Activated CD8-positive, alpha-beta memory T cell treated with anti-CD3 and anti-CD28 coated beads, Interleukin-2, amount 10 ng/mL, durations not matched to agents 7 days and 5 days (primary cell): ENCODE measurements at places on chromosomes 2 and 18. TPM values are rescaled to one million over a fixed set of nuclear protein-coding genes. Genes with fewer than 3 reads are reported as not detected.

The GCG gene
- not detected for total RNA-seq

The SCN7A gene
- total RNA-seq, result not detected

The SAG gene
- 0.09 TPM for total RNA-seq

The PLCD4 gene
- 0.53 TPM for total RNA-seq

The CFC1 gene
- not detected for total RNA-seq

The UNC50 gene
- total RNA-seq, result 26.7 TPM

The DCDC2C gene
- total RNA-seq, result not detected

The ZC3H6 gene
- total RNA-seq, result 12.1 TPM

The FAP gene
- total RNA-seq, result not detected

The LRATD1 gene
- total RNA-seq, result not detected

The GAL3ST2 gene
- total RNA-seq, result not detected

The CCDC68 gene
- total RNA-seq, result not detected

DNA sequence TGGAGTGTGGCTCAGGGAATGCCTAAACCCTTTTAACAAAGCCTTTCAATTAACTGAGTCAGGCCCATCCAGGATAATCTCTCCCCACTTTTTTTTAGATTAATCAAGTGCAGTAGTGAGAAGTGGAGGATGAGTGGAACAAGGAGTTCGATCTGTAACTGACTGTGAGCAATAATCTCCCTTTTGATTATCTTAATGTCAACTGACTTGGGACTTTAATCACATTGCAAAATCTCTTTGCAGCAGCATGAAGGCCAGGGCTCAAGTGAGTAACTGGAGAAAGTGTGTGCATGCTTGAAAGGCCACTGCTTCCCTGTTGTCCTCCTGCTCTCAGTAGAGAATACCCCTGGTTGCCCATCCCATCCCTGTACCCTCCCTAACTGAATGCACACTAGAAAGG is 32.1 kb upstream of the HS6ST1 start:
- peaks cover 19% of the 10 kb centered on the region for H3K27me3 ChIP-seq
- H3K4me3 ChIP-seq, result no peak overlapping the region
- H3K36me3 ChIP-seq, result no peaks in the 10 kb centered on the region
- no peak overlapping the region for H3K27ac ChIP-seq
- no peak for DNase-seq

GRCh38 chr2:234309431-234309830 is 187.4 kb downstream of the ARL4C start:
- DNase-seq, result no peak
- peak overlapping the region; percentile 96 for H3K27ac ChIP-seq
- H3K4me1 ChIP-seq, result peaks cover 69% of the 10 kb centered on the region
- peaks cover 30% of the 10 kb centered on the region for H3K36me3 ChIP-seq
- H3K27me3 ChIP-seq, result no peaks in the 10 kb centered on the region

DNA sequence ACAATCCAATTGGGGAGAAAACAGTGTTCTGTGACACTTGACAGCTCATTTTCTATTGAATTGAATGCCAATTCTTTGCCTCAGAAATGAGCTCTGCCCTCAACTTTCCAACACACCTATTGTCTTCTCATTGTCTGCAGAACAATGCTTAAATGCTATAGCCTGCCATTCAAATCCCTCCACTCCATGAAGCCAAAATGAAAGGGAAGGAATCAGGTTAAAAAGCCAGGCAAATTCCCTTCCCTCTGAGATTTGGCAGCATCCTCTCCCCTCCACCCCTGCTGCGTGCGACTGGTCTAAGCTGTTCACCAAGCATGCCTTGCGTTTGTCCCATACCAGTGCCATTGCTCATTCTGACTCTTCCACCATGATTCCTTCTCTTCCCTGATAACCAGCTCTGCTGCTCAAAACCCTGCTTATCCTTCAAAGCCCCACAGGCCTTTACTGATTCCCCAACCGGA is 32.4 kb upstream of the TMEM131 start:
- peaks cover 7% of the 10 kb centered on the region for H3K27me3 ChIP-seq
- no peak overlapping the region for H3K27ac ChIP-seq
- DNase-seq, result peak; percentile 8
- no peak overlapping the region for H3K4me3 ChIP-seq
- peaks cover 28% of the 10 kb centered on the region for H3K4me1 ChIP-seq

GRCh38 chr2:64359892-64360657 is 93.9 kb upstream of the LGALSL start:
- H3K27me3 ChIP-seq, result peaks cover 43% of the 10 kb centered on the region
- H3K36me3 ChIP-seq, result no peaks in the 10 kb centered on the region
- H3K27ac ChIP-seq, result no peak overlapping the region
- H3K4me1 ChIP-seq, result peaks cover 10% of the 10 kb centered on the region
- no peak overlapping the region for H3K4me3 ChIP-seq

GRCh38 chr18:49544362-49544761 is 17.5 kb upstream of the LIPG start:
- H3K27ac ChIP-seq, result no peak overlapping the region
- H3K27me3 ChIP-seq, result peaks cover 30% of the 10 kb centered on the region
- H3K4me3 ChIP-seq, result no peak overlapping the region
- H3K36me3 ChIP-seq, result no peaks in the 10 kb centered on the region
- DNase-seq, result no peak

GRCh38 chr2:172496160-172496608 is 59.7 kb upstream of the PDK1 start:
- no peaks in the 10 kb centered on the region for H3K27me3 ChIP-seq
- peaks cover 29% of the 10 kb centered on the region for H3K36me3 ChIP-seq
- H3K4me3 ChIP-seq, result no peak overlapping the region
- H3K27ac ChIP-seq, result peak overlapping the region; percentile 61
- H3K4me1 ChIP-seq, result peaks cover 14% of the 10 kb centered on the region

- H3K4me1 ChIP-seq, result no peaks in the 10 kb centered on the region
- no peaks in the 10 kb centered on the region for H3K36me3 ChIP-seq
- H3K27ac ChIP-seq, result no peak overlapping the region
- no peak overlapping the region for H3K4me3 ChIP-seq
- H3K27me3 ChIP-seq, result peaks cover 4% of the 10 kb centered on the region
These were observed 105.7 kb upstream of the RASGRP3 start for GRCh38 chr2:33370636-33371265.

- no peak overlapping the region for H3K27ac ChIP-seq
- H3K27me3 ChIP-seq, result peaks cover 28% of the 10 kb centered on the region
- H3K36me3 ChIP-seq, result no peaks in the 10 kb centered on the region
These were observed 11.7 kb downstream of the CCBE1 start for GRCh38 chr18:59685501-59685900.

DNA sequence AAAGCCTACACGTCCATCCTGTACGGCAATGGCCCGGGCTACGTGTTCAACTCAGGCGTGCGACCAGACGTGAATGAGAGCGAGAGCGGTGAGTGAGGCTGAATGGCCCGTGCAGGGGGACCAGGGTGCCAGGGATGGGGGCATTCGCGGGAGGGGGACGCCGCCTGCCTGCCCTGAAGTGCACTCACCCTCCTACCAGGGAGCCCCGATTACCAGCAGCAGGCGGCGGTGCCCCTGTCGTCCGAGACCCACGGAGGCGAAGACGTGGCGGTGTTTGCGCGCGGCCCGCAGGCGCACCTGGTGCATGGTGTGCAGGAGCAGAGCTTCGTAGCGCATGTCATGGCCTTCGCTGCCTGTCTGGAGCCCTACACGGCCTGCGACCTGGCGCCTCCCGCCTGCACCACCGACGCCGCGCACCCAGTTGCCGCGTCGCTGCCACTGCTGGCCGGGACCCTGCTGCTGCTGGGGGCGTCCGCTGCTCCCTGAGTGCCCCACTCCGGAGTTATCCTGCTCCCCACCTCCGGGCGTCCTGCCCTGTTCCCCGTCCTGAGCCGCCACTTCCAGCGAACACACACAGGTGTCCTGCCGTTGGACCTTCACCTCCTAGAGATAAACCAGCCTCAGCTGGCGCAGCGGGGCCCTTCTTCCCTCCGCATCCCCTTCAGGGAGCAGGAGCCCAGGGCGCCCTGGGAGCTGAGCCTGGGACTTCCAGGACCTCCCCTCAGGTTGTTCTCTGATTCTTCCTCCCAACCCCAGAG is 2.9 kb downstream of the ALPI start:
- H3K4me1 ChIP-seq, result no peaks in the 10 kb centered on the region
- no peak overlapping the region for H3K27ac ChIP-seq
- no peak for DNase-seq
- H3K36me3 ChIP-seq, result no peaks in the 10 kb centered on the region
- no peak overlapping the region for H3K4me3 ChIP-seq

DNA sequence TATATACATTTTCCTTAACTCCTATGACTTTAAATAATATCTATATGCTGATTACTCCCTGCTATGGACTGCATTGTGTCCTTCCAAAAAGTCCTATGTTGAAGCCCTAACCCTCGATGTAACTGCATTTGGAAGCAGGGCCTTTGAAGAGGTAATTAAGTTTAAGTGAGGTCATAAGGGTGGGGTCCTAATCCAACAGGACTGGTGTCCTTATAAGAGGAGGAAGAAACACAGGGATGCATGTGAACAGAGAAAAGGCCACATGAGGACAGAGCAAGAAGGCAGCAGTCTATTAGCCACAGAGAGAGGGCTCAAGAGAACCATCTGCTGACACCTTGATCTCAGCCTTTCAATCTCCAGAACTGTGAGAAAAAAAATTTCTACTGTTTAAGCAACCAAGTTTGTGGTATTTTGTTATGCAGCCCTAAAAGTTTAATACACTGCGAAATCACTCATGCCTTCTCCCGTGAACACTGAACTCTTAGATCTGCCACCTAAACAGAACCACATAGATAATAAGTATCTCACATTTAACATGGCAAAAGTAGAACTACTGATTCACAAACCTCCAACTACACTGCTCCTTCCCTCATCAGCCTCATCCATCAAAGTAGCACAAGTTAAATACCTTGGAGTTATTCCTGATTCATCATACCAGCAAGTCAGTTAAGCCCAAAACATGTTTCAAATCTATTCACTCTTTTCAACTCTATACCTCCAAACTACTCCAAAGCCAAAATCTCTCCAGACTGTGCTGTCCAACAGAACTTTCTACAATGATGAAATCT is 65.4 kb downstream of the HIBCH start:
- no peak overlapping the region for H3K4me3 ChIP-seq
- DNase-seq, result no peak
- peaks cover 42% of the 10 kb centered on the region for H3K36me3 ChIP-seq
- H3K27me3 ChIP-seq, result no peaks in the 10 kb centered on the region
- H3K27ac ChIP-seq, result no peak overlapping the region

GRCh38 chr2:42934580-42935186 is 142.3 kb upstream of the HAAO start:
- no peak overlapping the region for H3K27ac ChIP-seq
- H3K36me3 ChIP-seq, result no peaks in the 10 kb centered on the region
- no peak for DNase-seq
- peaks cover 2% of the 10 kb centered on the region for H3K27me3 ChIP-seq
- no peak overlapping the region for H3K4me3 ChIP-seq

DNA sequence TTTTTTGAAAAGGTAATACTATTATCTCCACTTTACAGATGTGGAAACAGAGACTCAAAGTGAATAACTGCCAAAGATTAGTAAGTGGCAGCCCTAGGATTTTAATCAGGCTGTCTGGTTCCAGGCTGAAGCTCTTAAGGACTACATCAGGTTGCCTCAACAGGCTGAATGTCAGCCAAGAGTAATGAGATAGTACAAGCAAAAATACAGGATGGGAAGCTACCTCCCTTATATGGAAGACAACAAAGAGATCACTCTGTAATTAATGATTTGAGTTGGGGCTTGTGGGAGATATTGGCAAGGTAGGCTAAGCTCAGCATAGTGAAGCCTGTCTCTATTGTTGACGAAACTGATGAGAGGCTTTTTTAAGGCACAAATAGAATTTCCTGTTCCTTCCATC is 323.1 kb downstream of the KCNJ3 start:
- DNase-seq, result no peak
- no peak overlapping the region for H3K27ac ChIP-seq
- no peaks in the 10 kb centered on the region for H3K4me1 ChIP-seq
- H3K27me3 ChIP-seq, result no peaks in the 10 kb centered on the region
